ENCODE measurements at places on chromosomes 11 and 22.

DNA sequence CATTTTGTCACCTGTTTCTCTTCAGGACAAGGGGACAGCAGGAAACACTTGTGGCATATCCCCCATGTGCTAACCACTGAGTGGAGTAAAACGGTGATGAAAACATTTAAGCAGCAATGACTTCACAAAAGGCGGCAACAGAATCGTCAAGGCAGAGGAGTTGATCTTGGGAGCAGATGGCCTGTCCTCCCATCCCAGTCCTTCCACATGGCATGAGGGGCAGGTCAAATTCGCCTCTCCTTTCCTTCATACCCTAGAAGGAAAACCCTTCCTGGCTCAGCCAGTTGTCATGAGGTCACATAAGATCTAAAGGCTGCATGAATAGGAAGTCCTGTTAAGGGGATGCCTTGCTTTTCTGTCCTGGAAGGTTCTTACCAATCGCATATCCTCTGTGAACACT, 169.1 kb downstream of the MAML2 start:
- DNase-seq: no peak

DNA sequence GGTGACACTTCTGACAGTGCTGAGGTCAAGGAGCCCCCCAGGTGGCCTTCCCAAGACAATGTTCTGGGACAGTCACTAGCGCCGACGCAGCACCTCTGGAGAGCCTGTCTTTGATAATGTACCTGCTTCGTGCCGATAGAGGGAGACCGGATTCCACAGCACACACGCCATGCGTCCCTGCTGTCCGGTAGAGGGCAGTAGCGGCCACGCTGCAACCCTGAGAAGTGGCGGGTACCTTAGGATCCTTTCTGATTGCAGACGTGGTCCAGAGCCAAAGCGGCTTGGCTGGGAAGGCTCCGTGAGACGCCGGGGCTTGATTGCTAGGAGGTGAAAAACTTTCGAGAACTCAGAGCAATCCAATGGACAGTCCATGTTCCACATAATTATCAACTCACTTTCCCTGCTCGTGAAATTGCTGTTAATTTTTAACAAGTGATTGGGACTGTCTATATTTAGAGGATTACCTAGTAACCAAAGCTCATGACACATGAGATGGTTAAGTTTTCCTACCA, 11.4 kb upstream of the BARX2 start:
- peak; percentile 62 for DNase-seq

GRCh38 chr22:30903876-30904460, 64.6 kb downstream of the MORC2 start:
- no peak for DNase-seq

GRCh38 chr11:5522308-5522707, 5.8 kb upstream of the UBQLNL start:
- DNase-seq: no peak

- no peak for DNase-seq
These were observed 77.6 kb downstream of the MPPED2 start for GRCh38 chr11:30508594-30508993.

- DNase-seq: no peak
These were observed 3.9 kb upstream of the LMO2 start for GRCh38 chr11:33895752-33896137.

GRCh38 chr11:131373756-131374155, 3.3 kb downstream of the NTM start:
- DNase-seq: no peak

- no peak for DNase-seq
These were observed 25.0 kb downstream of the ADA2 start for GRCh38 chr22:17194213-17194612.

GRCh38 chr11:112785719-112786118, 175.5 kb upstream of the NCAM1 start:
- peak; percentile 29 for DNase-seq

GRCh38 chr22:29702000-29702930, 17.5 kb upstream of the CABP7 start:
- DNase-seq: no peak

GRCh38 chr11:63521896-63522295, 14.7 kb upstream of the PLAAT4 start:
- no peak for DNase-seq

GRCh38 chr22:44147821-44148574, 32.7 kb upstream of the PARVG start:
- peak; percentile 93 for DNase-seq

- peak; percentile 34 for DNase-seq
These were observed 511.8 kb downstream of the METTL15 start for GRCh38 chr11:28619846-28620540.

GRCh38 chr11:94557421-94557820, 9.7 kb upstream of the PIWIL4 start:
- no peak for DNase-seq

DNA sequence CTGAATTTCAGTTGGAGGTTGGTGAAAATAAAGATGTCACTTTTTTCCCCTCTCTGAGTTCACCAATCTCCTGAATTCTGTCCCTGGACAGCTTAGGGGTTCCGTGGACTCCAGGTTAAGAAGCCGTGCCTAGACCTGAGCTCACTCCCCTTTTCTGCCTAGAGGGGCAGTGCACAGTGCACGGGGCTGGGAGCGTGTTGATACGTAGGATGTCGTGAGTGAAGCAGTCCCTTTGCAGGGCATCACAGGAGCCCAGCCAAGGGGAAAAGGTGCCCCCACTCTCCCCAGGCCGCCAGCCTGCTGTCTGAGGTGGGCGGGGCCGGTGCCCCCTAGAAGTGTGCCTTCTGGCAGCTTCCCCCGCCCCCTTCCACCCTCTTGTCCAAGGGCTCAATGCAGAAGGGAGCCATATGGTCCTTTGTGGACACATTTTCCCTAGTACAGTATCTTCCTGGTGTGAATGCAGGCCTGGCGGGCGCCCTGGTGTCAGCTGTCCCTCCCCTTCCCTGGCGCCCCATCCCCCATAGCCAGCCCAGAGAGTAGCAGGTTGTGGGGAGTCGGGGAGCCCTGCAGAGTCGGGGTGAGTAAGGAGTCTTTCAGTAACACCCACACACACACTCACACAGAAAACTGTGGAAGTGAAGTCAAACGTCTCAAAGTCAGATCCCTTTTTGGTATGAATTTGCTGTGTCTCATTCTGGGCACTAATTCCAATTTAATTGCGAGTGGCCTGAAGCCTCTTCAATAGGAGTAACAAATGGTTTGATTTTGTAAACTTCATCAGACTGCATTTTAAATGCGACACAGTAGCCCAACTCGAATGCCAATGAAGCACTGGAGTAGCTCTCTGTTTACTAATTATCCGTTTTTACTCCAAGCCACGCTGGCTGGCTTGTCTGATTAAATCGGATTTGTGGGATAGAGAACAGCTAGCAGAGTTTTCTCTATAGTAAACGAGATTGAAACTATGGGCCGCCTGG, 67.5 kb upstream of the NNMT start:
- no peak for DNase-seq

DNA sequence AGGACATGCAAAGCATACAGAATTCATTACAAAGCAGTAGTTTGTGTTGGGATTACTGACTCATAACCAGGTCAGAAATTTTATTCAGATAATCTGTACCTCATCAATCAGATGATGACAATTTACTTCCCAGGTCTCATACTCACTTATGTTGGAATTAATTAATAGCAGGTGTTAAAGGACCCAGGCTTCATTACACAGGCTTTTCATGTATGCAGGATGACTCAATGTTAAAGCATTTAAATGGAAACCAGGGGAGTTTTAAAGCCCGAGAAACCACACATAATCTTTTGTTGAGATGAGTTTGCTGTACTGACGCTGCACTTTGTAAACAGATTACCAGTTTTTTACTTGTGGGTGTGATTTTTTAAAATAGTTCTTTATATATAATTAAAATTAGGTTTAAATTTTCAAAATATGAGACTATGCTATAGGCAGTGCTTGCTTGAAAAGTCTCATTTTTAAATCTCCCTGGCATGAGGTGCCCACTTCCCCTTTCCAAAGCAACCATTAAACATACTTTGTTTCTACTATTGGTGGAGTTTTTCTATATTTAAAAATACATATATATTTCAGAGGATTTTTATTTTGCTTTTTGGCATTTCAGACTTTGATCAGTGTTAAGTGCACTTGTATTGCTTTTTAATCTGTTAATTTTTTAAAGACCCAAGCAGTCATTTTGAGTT, 41.0 kb downstream of the CEP57 start:
- peak; percentile 52 for DNase-seq

- no peak for DNase-seq
These were observed 5.8 kb downstream of the A4GALT start for GRCh38 chr22:42714768-42715390.

- DNase-seq: no peak
These were observed 11.0 kb upstream of the AMBRA1 start for GRCh38 chr11:46604796-46605195.

- no peak for DNase-seq
These were observed 377.3 kb downstream of the TBC1D22A start for GRCh38 chr22:47139790-47140119.

DNA sequence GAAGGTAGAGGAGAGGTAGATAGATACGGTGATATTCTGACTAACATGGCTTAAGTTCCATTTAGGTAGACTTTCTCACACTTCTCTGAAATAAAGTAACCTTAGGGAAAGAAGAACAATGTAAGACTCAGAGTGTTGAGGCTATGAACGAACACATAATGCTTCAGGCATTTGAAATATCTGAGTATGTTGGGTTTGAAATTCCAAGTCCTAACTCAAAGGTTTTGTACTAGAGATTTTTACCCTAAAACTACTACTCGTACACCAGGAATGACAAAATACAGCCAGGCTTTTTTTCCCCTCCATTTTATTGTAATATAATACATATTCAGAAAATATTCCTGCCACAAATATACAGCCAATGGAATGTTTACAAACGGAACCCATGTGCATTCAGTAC, 592.6 kb downstream of the ETS1 start:
- peak; percentile 30 for DNase-seq

GRCh38 chr22:29345932-29346331, 30.4 kb upstream of the RASL10A start:
- no peak for DNase-seq

- no peak for DNase-seq
These were observed 10.9 kb downstream of the OMP start for GRCh38 chr11:77113382-77114088.

DNA sequence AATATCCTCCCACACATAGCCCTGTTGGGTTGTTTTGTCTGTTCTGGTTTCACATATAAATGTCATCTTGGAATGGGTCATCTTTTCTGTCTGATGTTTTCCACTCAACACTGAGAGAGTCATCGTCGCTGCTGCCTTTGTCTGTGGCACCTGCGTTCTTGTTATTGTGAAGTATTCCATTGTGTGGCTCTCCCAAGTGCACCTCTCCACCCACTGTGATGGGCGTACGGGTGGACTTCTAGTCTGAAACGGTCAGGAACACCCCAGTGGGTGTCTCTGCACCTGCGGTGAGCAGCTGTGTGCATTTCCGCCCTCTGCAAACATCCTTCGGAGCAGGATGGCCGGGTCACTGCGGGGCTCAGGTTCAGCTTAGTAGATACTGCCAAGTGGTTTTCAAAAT, 34.5 kb upstream of the RTL6 start:
- DNase-seq: no peak

DNA sequence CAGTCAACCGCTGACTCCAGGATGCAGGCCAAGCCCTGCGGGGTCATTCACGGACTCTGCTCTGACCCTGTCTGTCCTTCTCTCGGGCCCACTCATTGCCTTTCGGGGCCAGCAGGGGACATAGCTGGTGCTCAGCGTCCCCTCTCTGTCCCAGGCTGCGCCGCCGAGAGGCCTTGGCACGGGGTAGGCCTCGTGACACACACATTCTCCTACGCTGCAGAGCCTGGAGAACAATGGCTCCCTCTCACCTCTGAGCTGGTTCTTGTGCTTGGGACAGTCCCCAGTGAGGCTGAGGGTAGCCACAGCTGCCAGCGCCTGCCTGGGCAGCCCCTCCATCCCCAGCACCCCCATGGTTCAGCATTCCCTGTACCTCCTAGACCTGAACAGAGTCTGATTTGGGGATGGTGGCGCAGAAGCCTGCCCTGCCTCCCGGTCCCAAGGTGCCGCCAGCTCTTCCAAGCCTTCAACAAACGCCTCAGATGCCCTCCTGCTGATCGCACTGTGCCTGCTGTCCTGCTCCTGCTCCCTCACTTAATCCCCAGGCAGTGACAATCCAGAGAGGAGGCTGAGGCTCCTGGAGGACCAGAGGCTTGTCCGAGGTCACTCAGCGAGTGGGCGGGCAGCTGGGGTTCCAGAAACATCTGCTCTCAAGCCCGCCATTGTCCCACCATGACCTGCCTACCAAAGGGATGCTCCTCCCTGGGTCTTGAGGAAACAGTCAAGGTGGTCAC, 30.4 kb downstream of the DUSP8 start:
- DNase-seq: no peak

DNA sequence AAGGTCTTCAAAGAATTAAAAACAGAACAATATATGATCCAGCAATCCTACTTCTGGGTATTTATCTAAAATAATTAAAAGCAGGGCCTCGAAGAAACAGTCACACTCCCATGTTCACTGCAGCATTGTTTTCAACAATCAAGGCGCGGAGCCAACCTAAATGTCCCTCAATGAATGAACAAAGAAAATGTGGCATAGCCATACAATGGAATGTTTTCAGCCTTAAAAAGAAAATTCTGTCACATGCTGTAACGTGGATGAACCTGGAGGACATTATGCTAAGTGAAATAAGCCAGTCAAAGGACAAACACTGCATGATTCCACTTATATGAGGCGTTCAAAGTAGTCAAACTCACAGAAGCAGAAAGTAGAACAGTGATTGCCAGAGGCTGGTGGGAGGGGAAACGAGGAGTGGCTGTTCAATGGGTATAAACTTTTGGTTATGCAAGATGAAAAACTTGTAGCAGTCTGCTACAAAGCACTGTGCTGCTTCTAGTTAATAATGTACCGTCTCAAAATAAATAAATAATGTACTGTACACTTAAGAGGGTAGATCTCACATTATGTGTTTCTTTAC, 41.2 kb downstream of the SNX19 start:
- peak; percentile 10 for DNase-seq
